Activated CD4-positive, alpha-beta T cell treated with anti-CD3 and anti-CD28 coated beads, Interleukin-2, amount 50 U/mL, for 16 hours (primary cell): ENCODE measurements at places on chromosomes 2 and 18.

DNA sequence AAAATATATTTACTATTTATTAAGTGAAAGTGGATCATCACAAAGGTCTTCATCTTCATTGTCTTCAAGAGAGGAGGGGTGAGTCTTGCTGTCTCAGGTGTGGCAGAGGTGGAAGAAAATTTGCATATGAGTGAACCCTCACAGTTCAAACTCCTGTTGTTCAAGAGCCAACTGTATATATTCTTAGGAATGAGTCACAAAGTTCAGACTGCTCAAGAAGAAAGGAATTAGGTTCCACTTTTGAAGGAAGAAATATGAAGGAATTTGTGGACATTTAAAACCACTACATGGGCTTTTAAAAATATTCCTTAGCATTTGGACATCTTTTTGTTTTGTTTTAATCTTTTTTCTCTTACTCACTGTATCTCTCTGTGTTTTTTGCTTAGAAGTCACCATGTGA, 212.6 kb downstream of the INSIG2 start:
- DNase-seq, result no peak

DNA sequence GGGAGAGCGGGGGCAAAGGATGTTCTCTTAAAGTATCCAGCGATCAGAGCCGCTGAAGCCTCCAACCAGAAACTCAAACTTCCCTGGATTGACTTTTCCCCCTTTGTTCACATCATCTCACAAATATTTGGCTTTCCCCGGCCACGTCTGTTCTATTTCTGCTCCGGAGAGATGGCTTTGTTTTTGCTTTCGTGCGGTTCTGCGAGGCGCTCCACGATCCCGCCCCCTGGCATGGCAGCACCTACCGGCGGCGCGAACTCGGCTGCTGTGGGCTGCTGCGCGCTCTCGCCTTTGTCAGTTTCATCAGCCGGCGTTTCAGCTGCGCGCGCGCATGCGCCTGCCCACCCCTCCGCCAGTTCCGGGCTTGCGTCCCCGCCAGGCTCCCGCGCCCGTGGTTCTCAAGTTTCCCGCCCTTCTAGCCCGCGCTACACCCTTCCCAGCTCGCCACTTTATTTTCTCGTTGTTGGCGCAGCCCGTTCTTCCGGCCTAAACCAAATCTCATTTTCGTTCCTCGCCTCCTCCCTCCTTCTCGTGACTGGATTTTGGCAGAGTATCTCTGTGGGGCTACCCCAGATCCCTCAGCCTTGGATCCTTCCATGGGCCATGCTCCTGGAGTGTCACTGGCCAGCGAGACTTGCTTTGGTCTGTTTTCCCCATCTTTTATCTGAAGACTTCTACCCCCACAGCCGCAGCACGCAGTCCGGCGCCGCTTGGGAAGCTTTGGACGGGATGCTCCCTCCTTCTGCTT, 98.0 kb downstream of the INSIG2 start:
- DNase-seq, result peak; percentile 89

DNA sequence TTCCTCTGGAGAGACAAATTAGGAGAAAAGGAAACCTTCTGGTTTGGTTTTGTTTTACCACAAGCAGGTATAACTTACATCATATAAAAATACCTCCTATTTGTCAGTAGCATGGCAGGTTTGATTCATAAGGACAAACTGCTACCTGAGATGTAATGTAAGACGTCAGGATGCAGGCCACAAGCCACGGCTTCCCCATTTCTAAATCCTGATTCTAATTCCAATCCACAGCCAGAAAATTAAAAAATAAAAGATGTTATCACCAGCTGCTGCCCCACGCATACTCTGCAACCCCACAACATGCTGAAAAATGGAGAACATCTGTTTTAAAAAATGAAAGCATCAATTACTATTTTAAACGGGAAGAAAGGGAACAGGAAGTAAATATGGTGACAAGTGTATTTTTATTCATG, 197.6 kb downstream of the BCL11A start:
- no peak for DNase-seq

GRCh38 chr2:172101821-172102390, 794 bp downstream of the DLX2 start:
- DNase-seq, result no peak

GRCh38 chr2:136134126-136134525, 16.2 kb upstream of the CXCR4 start:
- peak; percentile 82 for DNase-seq

GRCh38 chr2:70467831-70468779, 85.5 kb downstream of the TGFA start:
- DNase-seq, result no peak

- DNase-seq, result no peak
These were observed 484.5 kb upstream of the ZNF804A start for GRCh38 chr2:184113696-184114403.

GRCh38 chr2:129722306-129723019, 257.0 kb upstream of the RAB6C start:
- no peak for DNase-seq

DNA sequence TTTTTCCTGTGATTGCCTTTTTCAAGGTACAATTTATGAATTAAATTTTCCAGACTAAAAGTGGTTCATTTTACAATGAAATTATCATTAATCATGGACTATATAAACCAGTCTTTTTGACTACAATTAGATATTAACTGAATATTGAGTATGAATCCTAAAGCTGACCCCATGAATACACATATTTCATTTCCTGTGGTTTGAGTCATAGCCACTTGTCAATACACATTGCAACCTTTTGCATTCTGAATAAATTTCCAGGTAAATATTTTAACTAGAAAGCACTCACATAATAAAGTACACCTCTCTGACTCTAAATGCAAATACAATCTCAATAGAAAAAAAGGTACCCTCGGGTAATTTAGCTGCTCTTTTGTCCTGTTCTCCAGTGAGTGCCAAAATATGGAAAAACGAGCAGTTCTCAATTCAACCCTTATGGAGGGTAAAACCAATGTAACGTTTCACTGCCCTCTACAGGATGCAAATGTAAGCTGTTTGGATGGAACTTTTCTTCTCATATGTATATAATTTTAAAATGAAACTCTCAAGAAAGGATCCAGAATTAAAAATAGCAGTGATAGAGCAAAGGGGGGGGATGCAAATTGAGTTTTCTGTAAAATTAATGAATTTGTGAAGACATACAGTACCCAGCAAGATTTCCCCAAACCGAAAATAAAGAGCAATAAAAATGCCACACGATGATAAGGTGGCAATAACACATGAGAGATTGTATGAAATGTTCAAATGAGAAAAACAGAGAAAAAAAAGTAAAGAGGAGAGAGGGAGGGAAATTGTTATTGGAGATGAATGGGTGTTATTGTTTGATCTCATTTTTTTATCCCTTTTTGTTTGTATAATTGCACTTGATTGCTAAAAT, 1795.7 kb upstream of the PIK3C3 start:
- DNase-seq, result peak; percentile 3

GRCh38 chr18:71242981-71243380, 954.1 kb downstream of the SOCS6 start:
- DNase-seq, result no peak

DNA sequence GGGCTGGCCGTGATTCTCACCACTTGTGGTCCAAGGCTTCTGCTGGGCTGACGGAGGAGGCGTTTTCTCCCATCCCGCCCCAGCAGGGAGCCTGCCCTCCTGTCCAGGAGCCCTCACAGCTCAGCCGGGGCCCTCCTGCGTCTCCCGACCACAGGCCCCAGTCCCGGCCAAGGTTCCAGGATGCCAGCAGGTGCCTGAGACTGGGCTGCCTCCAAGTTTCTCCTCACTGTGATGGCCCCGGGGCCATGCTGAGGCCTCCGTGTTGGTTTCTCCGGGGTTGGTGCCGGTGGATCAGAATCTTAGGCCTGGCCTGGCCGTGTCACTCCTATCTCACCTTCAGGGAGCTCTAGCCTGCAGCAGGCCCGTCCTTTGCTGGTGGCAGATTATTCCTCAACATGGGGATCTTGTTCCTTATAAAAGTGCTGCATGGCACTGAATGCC, 5.9 kb downstream of the KCNG2 start:
- no peak for DNase-seq

GRCh38 chr2:239253701-239254436, 147.0 kb downstream of the HDAC4 start:
- no peak for DNase-seq

DNA sequence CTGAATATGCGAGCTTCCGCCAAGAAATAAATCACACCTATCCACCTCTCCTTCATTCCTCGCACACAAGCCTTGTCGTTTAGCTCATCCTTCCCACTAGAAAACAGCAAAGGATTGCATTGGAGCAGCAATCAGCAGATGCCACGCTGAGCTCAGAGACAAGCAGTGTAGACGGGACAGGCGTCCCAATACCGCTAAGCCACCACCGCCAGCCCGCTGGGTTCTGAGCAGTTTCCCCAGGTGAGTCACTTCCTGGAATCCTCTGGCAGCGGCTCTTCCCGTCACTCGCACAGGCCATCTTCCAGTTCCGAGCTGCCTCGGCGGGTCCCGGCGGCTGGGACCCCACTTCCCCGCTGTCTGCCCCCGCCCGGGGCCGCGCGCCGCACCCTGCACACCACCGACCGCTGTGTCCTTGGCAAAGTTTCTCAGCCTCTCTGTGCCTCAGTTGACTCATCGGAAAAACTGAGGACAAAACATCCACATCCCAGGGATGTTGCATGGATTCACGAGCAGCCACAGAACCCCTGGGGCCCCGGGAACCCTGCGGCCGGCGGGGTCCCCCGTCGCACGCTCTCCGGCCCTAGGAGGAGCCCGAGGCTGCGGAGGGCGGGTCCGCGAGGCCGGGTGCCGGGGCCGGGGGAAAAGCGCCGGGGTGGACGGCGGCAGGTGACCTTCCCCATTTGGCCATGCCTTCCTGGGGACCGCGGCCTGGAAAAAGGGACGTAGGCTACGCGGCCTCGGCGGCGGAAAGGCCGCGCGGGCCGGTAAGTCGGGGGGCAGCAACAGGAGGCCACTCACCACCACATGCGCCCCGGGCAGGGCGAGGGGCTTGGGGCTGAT, 573 bp downstream of the KDSR start:
- peak; percentile 86 for DNase-seq

DNA sequence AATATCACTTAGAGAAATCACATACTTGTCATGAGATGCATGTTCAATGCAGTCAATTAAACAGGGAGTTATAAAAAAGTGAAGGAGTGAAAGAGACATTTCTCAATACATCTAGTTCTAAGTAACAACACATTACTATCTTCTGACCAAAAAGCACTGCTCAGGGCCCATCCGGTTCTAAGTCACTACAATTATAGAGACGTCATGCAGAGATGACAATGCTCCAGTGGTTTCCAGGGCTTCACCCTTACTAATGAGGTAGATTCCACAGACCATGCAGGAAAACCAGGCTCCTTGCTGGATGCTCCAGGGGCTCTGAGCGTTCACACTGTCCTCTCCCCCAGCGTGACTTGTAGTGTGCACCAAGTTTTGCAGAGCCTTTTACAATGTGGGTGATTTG, 88.0 kb downstream of the FTCDNL1 start:
- no peak for DNase-seq

DNA sequence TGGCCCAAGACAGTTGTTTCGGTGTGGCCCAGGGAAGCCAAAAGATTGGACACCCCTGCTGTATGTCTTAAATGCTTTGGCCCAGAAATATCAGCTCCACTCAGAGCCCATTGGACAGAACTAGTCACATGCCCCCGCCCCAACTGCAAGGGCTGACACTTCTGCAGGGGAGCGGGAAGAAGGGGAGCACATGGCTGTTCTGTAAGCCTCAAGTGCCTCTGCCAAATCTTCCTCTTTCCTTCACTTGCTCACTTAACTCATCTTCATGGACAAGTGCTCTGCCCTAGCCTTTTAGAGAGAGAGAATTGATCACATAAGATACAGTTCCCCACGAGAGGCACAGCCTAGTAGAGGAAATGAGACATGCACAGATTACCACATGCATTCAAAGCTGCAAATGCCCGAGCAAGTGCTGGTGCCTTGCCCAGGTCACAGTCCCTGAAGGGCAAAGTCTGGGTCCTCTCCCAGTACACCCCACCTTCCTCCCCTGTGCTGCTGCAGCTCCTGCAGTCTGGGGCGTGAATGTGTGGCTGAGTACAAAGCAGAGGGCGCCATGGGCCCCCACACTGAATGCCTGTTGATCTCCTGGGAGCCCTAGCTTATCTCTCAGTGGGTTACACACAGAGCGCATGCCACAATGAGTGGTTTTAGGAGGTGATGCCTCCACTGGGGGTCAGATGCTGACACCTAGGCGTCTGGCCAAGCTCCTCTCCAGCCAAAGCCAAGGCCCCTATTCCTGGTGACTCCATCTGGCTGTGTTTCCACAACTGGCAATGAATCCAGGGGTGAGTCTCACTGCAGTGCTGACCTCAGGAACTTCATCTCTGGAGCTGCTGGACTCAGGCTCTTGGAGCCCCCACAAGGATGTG, 135.3 kb downstream of the CTIF start:
- DNase-seq, result no peak

DNA sequence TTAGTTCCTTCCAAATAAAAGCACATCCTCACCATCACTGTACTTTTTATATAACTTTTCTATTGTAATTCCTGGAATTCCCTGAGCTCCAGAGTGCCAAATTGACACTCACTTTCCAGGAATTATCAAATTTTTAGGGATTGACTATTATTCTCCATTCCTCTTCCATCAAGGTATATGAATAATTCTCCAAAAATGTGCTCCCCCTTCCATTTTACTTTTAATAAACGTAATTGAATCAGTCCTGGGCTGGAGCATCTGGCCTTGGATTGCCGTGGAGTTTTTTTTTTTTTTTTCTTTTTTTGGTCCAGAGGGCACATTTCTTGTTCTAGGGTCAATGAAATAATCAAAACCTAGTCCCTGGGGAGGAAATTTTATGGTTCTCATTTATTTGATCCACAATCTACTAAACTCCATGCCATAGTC, 304.3 kb downstream of the CDCA7 start:
- no peak for DNase-seq

DNA sequence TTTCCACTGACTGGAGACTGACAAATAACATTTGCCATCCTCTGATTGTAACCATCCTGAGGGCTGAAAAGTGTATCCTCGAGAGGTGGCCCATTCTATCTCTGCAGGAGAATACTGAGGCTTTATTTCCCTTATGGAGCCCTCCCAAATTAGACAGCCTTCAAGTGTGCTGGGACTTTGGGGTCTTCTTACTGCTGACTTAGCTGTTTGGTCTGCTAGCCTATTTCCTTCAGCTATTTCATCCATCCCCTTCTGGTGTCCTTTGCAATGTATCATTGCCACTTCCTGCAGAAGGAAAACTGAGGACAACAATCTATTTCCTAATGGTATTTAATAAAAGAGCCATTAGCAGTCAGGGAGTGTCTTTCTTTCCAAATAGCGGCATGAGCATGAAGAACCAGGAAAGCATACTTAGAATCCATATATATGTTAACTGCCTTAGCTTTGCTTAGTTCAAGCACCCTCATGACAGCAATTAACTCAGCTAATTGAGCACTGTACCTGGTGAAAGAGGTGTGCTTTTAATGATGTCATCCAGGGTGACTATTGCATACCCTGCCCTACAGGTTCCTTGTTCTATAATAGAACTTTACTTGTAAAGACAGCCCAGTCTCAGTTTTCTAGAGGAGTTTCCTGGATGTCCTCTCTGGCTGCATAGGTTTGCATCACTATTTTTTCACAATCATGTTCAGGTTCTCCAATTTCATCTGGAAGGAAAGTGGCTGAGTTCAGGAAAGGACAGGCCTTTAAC, 24.0 kb downstream of the CMPK2 start:
- no peak for DNase-seq

GRCh38 chr2:198452327-198452726, 647.9 kb downstream of the PLCL1 start:
- DNase-seq, result no peak

- DNase-seq, result no peak
These were observed 157.6 kb downstream of the ATAD2B start for GRCh38 chr2:23769364-23769763.
